SW480 (cell line): ENCODE measurements at places on chromosomes 4 and X.

GRCh38 chr4:111693758-111694157, 451.5 kb upstream of the FAM241A start:
- DNase-seq, result no peak

DNA sequence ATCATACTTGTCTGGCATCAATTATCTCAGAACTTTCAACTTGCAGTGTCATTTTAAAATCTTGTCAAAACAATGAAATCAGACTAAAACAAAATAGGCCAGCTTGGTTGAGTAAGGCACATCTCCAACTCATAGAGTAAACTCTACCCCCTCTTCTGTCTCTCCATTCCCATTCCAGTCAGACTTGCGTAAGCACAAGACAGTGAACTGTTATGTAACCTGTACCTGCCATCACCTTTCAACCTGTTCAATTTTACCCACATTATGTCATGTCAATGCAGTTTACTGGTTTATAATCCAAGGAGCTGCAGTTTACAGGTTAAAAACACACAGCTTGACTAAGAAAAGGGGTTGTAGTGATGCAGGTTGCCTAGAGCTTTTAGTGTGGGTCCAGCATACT, 8.3 kb downstream of the CDX4 start:
- no peak for DNase-seq

- peak; percentile 58 for DNase-seq
Measured at GRCh38 chr4:1579001-1579900, 104.9 kb downstream of the FAM53A start.

GRCh38 chrX:39260965-39261364, 459.7 kb downstream of the MID1IP1 start:
- no peak for DNase-seq

DNA sequence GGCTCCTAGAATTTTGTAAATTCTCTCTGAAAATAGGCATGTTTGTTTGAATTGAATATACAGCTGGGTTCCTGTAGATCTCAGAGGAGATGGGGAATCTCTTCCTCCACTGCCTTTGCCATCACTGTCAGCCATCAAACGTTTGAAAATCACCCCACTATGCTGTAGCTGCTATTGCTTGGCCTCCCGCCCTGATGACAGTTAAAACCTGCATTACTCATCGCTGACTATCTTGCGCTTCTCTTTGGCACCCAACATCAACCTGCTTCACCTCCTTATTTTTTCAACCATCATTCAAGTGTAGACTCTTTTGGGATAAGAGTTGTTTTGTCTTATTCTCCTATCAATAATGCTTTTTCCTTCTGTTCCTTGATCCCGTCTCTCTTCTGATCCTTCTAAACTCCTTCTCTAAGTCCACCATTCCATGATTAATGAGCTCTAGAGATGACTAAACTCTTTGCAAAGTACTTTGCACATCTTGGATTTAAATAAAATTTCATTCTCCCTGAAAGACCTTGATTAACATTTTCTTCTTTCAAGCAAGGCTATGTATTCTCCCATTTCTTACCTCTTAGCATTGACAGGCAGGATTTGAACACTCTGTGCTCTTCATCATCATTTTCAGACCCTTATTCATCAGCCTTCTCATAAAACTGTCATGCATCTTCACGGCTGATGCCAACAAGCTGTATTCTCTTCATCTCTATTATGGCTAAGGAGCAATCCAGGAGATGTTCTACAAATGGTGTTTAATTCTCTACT, 133.0 kb downstream of the SNCA start:
- no peak for DNase-seq

- DNase-seq, result no peak
Measured at GRCh38 chrX:77446908-77447652, at the start of gene FGF16. FGF16 (plus strand) TSS chrX:77447389; CDS start chrX:77447675, 286 bp downstream.
